ENCODE measurements at places on chromosomes 6 and 20. TPM values are rescaled to one million over a fixed set of nuclear protein-coding genes. Genes with fewer than 3 reads are reported as not detected.

The ZNF341 gene
- polyA plus RNA-seq = 2.4 TPM

The COL12A1 gene
- 3.7 TPM for polyA plus RNA-seq

The TNXB gene
- 15.1 TPM for polyA plus RNA-seq

The HCRTR2 gene
- polyA plus RNA-seq = not detected

The DLK2 gene
- not detected for polyA plus RNA-seq

The GTF3C6 gene
- polyA plus RNA-seq = 64.5 TPM

The ELOVL4 gene
- 0.46 TPM for polyA plus RNA-seq

GRCh38 chr6:111219785-111220184 is 132.5 kb downstream of the SLC16A10 start:
- H3K4me3 ChIP-seq = no peak overlapping the region
- H3K27ac ChIP-seq = no peak overlapping the region
- DNase-seq = no peak
- no peaks in the 10 kb centered on the region for H3K4me1 ChIP-seq
- no peaks in the 10 kb centered on the region for H3K36me3 ChIP-seq

- DNase-seq = no peak
- H3K36me3 ChIP-seq = no peaks in the 10 kb centered on the region
- H3K4me1 ChIP-seq = peaks cover 18% of the 10 kb centered on the region
- no peak overlapping the region for H3K4me3 ChIP-seq
- no peaks in the 10 kb centered on the region for H3K27me3 ChIP-seq
These were observed 163.1 kb downstream of the LY86 start for GRCh38 chr6:6751619-6752023.

- DNase-seq = no peak
- H3K4me3 ChIP-seq = no peak overlapping the region
- no peaks in the 10 kb centered on the region for H3K36me3 ChIP-seq
- H3K27ac ChIP-seq = no peak overlapping the region
- no peaks in the 10 kb centered on the region for H3K27me3 ChIP-seq
These were observed 78.3 kb downstream of the ZDHHC14 start for GRCh38 chr6:157459327-157459726.

DNA sequence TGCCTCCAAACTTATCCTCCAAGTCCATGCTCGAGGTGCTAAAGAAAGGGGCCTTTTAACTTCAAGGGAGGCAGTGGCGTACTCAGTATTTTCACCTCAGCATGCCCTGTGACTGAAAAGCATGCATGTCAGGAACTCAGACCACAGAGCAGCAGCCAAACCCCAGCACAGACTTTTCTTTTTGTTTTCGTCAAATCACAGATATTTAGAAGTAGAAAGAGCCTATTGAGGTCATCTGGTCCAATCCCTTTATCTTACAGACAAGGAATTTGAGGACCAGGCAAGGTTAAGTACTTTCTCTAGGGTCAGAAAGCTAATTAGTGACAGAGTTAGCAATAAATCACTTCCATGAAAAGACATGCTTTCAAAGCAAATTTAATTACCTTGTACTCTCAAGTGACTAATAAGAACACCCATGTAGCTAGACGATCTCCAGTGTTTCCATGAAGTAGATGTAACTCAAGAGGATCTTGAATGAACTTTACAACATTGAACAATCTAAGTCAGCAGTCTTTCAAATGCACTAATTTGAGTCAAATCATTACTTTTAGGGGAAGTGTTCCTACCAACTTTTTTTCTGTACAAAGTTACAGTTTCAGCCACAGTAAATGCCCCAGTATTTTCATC is 35.9 kb downstream of the MOXD1 start:
- H3K27me3 ChIP-seq = no peaks in the 10 kb centered on the region
- no peaks in the 10 kb centered on the region for H3K4me1 ChIP-seq
- H3K36me3 ChIP-seq = no peaks in the 10 kb centered on the region
- H3K27ac ChIP-seq = no peak overlapping the region
- no peak overlapping the region for H3K4me3 ChIP-seq

DNA sequence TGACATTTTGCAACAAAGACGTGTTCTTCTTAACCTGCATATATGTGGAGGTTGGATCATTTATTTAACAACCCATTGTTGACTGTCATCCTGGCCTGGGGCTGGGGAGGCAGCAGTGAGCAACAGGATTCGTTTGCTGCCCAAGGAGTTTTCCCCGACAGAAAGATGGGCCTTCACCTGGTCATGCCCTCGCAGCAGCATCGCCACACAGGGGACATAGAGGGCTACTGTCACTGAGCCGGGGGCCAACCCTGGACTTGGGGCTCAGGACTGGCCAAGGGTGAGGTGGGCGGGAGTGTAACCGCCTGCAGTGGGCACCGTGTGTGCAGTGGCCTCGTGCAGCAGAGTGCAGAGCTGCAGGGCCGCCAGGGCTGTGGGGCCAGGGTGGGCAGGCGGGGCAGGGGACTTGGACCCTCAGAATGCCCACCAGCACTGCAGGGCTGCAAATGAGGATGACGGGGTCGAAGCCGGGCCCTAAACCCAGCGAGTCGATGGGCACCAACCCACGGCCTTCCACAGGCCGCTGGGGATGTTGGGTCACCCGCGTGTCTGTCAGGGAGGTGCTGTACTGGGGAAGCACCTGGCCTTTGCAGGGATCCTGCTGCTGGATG is 11.8 kb downstream of the DUSP22 start:
- H3K36me3 ChIP-seq = peaks cover 6% of the 10 kb centered on the region
- DNase-seq = no peak
- H3K27ac ChIP-seq = no peak overlapping the region
- H3K27me3 ChIP-seq = no peaks in the 10 kb centered on the region
- H3K4me1 ChIP-seq = peaks cover 22% of the 10 kb centered on the region
- no peak overlapping the region for H3K4me3 ChIP-seq

- no peaks in the 10 kb centered on the region for H3K36me3 ChIP-seq
- H3K27ac ChIP-seq = no peak overlapping the region
- no peaks in the 10 kb centered on the region for H3K4me1 ChIP-seq
- DNase-seq = no peak
- no peaks in the 10 kb centered on the region for H3K27me3 ChIP-seq
These were observed 94.3 kb downstream of the PAK5 start for GRCh38 chr20:9744551-9744950.

DNA sequence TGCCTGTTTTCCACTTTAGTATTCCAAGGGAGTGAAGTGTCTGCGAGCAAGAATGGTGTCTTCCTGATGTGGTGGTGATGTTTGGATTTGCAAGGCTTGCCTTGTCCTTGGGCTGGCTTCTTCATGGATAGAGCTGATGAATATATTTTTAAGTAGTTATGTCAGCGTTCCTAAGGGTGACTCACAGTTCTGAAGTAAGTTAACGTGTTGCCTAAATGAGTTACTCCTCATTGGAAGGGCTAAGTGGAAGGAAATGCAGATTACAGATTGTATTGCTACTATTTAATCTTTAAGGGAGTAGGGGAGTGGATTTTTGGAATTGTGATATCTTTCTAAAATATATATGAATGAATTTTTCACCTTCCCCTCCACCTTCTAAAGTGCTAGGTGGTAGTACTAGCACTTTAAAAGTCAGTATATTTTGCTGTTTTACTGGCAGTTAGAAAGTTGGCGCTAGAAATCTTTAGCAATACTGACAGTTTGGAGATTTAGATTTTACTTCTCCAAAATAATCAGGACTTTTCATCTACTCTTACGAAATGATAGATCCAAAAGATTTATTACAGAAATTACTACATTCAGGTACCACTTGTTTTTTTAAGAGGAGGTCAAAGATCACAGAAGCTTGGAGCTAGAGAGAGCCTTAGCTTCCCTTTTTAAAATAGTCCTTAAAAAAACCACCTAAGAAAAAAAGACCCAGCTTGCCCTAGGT is 197.4 kb downstream of the JARID2 start:
- no peak overlapping the region for H3K27ac ChIP-seq
- no peaks in the 10 kb centered on the region for H3K36me3 ChIP-seq
- DNase-seq = no peak
- H3K4me3 ChIP-seq = no peak overlapping the region
- H3K27me3 ChIP-seq = no peaks in the 10 kb centered on the region

DNA sequence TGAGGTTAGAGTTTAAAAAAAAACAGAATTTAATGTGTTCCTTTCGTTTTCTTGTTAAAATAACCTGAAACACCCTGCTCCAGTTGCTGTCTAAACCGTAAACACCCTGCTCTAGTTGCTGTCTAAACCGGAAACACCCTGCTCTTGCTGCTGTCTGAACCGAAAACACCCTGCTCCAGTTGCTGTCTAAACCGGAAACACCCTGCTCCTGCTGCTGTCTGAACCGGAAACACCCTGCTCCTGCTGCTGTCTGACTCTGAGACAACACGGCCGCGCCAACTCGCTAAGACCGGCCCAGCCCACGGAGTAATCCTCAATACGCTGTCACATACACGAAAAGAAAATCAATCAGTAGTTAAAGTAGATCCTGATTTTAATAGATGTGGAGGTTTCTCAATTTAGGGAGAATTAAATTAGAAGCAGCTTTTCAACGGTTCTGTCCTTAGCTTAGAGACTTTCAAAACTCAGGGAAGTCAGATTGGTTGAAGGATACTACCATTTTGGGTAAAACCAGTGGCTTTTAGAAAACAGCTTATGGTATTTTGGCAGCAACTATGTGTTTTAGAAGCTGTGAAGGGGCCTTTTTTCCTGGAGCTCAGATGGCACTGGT is 98.3 kb downstream of the RAMACL start:
- peaks cover 6% of the 10 kb centered on the region for H3K4me1 ChIP-seq
- H3K36me3 ChIP-seq = peaks cover 81% of the 10 kb centered on the region
- H3K27me3 ChIP-seq = no peaks in the 10 kb centered on the region
- no peak overlapping the region for H3K4me3 ChIP-seq

DNA sequence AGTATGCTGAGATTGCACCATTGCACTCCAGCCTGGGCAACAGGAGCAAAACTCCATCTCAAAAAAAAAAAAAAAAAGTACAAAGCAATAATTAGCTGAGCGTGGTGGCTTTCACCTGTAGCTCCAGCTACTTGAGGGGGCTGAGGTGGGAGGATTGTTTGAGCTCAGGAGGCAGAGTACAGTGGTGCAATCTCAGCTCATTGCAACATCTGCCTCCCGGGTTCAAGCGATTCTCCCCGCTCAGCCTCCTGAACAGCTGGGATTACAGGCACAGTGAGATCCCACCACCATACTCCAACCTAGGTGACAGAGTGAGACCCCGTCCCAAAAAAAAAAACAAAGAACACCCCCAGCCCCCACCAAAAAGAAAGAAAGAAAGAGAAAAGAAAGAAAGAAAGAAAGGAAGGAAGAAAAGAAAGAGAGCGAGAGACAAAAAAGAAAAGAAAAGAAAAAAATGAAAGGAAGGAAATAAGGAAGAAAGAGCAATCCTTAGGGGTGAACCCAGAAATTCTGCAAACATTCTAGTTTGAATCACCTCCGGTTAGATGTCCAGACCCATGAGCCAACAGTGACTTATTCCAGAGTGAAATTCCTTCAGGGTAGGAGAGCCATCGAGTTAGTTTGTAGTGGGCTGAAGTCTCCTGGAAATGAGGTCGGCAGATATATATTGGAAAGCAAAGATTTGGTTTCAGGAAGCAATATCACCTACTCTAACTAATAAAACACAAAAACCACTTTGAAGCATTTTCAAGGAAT is 3.2 kb upstream of the RIPOR3 start:
- no peak overlapping the region for H3K27ac ChIP-seq
- H3K4me3 ChIP-seq = no peak overlapping the region
- DNase-seq = no peak
- no peaks in the 10 kb centered on the region for H3K36me3 ChIP-seq
- H3K4me1 ChIP-seq = peaks cover 17% of the 10 kb centered on the region

DNA sequence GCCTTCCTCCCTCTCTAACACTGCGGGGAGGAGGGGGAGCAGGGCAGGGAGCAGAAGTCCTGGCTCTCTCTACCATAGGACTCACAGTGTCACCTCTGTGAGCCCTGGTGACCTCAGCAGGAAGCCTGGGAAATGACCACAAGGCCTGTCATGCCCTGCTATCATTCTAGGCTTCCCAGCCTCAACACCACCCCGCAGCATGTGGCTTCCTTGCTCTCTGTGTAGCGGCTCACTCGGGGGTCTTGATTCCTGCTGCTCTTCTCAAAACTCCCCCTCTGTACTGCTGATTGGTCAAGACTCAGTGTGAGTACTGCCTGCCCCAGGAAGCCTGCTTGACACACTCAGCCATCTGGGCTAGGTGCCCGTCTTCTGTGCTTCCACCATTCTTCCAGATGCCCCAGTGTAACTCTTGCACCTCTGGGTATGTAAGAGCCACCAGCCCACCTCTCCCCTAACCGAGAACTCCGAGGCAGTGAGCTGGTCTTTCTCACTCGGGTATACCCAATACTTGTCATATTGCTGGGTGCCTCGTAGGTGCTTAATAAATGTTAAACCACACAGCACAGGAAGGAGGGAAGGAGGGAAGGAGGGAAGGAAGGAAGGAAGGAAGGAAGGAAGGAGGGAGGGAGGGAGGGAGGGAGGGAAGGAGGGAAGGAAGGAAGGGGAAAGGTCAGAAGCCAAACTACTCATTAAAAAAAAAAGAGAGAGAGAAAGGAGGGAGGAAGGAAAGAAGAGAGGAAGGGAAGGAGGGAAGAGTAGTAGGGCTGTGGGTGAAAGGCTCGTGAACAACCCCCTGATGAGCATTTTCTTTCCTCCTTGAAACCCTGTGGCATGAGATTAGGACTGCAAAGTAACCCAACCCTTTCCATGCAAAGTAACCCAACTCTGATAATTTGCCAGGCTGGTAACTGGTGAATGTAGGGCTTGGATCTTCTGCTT is 5.0 kb downstream of the MDFI start:
- peaks cover 11% of the 10 kb centered on the region for H3K4me1 ChIP-seq
- H3K36me3 ChIP-seq = no peaks in the 10 kb centered on the region
- no peak overlapping the region for H3K4me3 ChIP-seq
- peaks cover 12% of the 10 kb centered on the region for H3K27me3 ChIP-seq
- DNase-seq = no peak
- H3K27ac ChIP-seq = no peak overlapping the region

DNA sequence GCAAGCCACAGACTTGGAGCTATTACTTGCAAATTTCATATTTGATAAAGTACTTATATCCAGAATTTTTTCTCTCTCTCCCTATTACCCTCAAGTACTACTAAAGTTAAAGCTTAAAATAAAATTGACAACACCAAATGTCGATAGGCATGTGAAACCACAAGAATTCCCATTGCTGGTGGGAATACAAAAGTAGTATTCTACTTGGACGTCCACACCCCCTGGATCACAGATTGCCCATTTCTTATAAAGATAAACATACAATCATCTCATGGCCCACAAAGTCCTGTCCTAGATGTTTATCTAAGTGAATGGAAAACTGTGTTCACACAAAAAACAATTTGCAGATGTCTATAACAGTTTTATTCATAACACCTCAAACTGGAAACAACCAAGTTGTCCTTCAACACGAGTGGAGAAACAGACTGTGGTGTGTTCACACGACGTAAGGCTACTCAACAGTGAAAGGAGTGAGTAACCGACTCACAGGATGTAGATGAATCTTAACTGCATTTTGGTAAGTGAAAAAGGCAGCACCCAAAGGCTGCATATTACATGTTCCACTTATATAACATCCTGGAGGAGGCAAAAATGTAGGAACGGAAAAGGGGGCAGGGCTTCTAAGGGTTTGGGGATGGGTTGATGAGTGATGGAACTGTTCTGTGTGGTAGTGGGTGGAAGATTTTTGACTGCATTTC is 297.4 kb downstream of the THBS2 start:
- no peak for DNase-seq
- no peaks in the 10 kb centered on the region for H3K4me1 ChIP-seq
- no peak overlapping the region for H3K4me3 ChIP-seq
- no peaks in the 10 kb centered on the region for H3K36me3 ChIP-seq
- no peak overlapping the region for H3K27ac ChIP-seq
